ENCODE measurements at places on chromosomes 5 and 9.

- DNase-seq, result no peak
- peaks cover 5% of the 10 kb centered on the region for H3K27me3 ChIP-seq
- no peaks in the 10 kb centered on the region for H3K36me3 ChIP-seq
- no peaks in the 10 kb centered on the region for H3K4me1 ChIP-seq
- no peak overlapping the region for H3K27ac ChIP-seq
- no peak overlapping the region for H3K4me3 ChIP-seq
Observed at GRCh38 chr9:134896834-134897583, 16.4 kb downstream of the FCN2 start.

DNA sequence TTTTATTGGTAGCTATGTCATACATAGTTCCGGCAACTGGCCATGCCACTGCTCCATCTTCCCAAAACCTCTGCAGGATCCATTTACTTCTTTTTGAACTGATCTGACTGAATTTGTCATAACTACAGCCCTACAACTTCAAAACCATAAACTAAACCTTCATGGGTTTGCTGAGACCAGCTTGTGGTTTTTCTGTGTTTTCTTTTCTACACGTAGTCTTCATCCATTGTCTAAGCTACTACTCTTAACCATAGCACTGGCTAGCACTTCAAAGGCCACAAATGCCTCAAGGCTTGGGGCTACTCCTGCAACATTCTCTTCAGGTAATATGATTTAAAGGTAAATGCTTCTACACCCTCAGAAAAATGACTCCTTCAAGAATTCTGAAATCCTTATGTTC is 9.0 kb upstream of the KIF2A start:
- no peak overlapping the region for H3K4me3 ChIP-seq
- no peak for DNase-seq
- no peak overlapping the region for H3K27ac ChIP-seq
- H3K27me3 ChIP-seq, result no peaks in the 10 kb centered on the region
- H3K36me3 ChIP-seq, result no peaks in the 10 kb centered on the region
- H3K4me1 ChIP-seq, result peaks cover 21% of the 10 kb centered on the region

DNA sequence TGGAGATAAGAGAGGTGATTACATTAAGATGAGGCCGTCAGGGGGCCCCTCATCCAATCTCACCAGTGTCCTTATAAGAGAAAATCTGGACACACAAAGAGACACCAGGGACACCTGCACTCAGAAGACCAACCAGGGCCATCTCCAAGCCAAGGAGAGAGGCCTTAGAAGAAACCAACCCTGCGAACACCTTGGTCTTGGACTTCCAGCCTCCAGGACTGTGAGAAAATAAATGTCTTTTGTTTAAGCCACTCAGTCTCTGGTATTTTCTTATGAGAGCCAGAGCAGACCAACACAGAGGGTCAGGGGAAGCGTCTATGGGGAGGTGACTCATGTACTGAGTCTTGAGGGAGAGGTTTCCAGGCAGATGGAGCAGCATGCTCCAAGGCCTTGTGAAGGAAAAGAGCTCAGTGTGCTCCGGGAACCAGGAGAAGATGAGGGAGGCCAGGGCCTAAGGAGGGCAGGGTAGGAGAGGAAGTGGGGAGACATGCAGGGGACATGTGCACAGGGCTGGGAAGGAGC is 5.4 kb downstream of the PHYKPL start:
- DNase-seq, result no peak
- no peak overlapping the region for H3K4me3 ChIP-seq

DNA sequence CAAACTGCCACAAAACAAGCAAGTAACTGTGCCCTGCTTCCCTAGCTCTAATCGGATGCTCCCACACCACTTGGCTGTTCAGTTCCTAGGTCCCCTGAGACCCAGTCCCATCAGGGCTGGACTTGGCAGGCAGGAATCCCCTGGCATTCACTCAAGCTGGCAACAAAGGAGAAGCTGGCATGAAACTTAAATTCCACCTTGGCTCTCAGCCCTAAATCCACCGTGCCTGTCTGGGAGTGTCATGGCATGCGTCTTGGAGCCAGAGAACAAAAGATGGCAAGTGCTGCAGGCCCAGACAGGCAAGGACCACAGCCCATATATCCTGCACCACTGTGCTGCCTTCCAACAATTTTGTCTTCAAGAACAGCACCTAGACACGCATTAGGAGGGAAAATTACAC is 38.2 kb downstream of the ETF1 start:
- H3K36me3 ChIP-seq, result peaks cover 22% of the 10 kb centered on the region
- no peak overlapping the region for H3K27ac ChIP-seq
- no peak for DNase-seq
- no peaks in the 10 kb centered on the region for H3K27me3 ChIP-seq

GRCh38 chr5:36239370-36240293 is 2.1 kb downstream of the NADK2 start:
- H3K36me3 ChIP-seq, result no peaks in the 10 kb centered on the region
- DNase-seq, result no peak
- H3K4me1 ChIP-seq, result peaks cover 17% of the 10 kb centered on the region
- no peaks in the 10 kb centered on the region for H3K27me3 ChIP-seq
- H3K4me3 ChIP-seq, result no peak overlapping the region
- no peak overlapping the region for H3K27ac ChIP-seq

DNA sequence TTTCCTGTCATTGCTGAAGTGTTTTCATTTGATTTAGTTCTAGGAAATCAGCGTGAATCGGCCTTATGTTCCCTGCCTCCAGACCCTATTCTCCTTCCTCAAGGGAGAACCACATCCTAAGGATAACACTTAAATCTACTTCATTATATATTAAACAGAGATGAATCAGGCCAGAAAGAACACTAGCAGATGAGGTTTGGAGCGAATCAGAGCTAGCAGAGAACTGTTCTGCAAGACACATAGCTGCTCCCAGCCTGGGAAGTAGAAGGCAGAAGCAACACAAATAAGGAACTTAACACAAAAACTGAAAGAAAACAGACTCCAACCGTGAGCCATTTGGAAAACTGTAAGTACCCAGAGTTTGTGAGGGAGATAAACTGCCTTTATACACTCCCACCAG is 718.2 kb downstream of the SEMA5A start:
- no peaks in the 10 kb centered on the region for H3K27me3 ChIP-seq
- H3K4me3 ChIP-seq, result no peak overlapping the region
- no peaks in the 10 kb centered on the region for H3K36me3 ChIP-seq
- no peak overlapping the region for H3K27ac ChIP-seq
- no peaks in the 10 kb centered on the region for H3K4me1 ChIP-seq

GRCh38 chr9:4356306-4356705 is 56.4 kb upstream of the GLIS3 start:
- H3K4me3 ChIP-seq, result no peak overlapping the region
- no peaks in the 10 kb centered on the region for H3K27me3 ChIP-seq
- no peak for DNase-seq

DNA sequence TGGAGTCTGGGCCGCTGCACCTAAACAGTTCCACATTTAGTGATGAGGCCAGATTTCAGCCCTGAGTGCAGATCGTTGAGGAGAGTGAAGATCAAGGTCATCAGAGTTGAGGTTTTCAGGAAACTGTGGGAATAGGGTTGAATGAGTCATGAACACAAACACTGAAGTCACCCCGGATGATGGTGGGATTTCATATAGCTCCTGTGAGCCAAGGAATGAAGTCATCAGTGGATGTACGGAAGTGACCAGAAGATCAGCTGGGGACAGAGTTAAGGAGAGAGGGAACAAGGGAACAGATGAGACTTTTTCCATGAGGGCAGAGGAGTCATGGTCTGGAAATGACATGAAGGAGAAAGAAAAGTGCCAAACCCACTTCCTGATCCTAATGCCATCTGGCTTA is 36.5 kb downstream of the PALM2AKAP2 start:
- H3K36me3 ChIP-seq, result no peaks in the 10 kb centered on the region
- peaks cover 6% of the 10 kb centered on the region for H3K27me3 ChIP-seq
- no peak for DNase-seq
- no peak overlapping the region for H3K27ac ChIP-seq

GRCh38 chr9:90009447-90009846 is 404.6 kb downstream of the GADD45G start:
- H3K27me3 ChIP-seq, result no peaks in the 10 kb centered on the region
- H3K4me3 ChIP-seq, result no peak overlapping the region
- H3K4me1 ChIP-seq, result no peaks in the 10 kb centered on the region
- no peaks in the 10 kb centered on the region for H3K36me3 ChIP-seq

DNA sequence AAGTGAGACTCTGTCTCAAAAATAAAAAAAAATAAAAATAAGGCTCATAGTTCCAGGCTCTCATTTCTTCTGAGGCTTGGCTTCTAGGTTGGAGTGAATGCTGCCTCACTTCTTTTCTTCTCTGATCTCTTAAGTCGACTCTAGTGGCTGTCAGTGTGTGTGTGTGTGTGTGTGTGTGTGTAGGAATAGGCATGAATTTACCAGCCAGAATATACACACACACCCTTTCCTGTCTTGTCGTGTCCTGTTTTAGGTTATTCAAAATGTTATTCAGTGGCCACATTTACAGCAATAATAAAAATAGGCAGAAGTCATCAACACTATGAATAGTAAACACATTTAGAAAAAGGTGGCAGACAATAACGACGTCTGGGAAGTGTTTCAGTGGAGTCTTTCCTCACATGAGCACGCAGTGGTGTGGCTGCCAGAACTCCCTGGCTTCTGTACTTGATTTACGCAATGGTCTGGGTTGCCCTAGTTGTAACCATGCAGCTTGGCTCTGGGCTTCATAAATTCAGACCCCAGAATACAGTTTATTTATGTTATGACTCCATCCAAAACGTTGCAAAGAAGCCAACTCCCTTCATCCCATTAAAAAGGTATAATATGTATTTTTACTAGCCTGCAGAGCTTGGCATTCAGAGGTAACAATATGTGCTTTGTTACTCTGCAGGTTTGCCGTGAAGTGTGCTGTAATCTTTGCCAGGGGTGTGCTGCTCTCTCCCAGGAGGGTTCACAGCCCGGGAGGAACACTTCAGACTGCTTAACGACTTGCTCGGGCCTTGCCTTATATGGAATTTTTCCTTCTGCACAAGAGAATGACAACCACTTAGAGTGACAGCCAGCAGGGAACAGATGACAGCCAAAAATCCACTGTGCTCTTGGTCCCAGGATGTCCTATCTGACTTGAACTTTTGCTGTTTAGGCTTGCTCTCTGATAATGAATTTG is 34.4 kb upstream of the PALM2AKAP2 start:
- no peaks in the 10 kb centered on the region for H3K27me3 ChIP-seq
- no peak overlapping the region for H3K4me3 ChIP-seq
- no peaks in the 10 kb centered on the region for H3K36me3 ChIP-seq
- H3K27ac ChIP-seq, result no peak overlapping the region
- no peaks in the 10 kb centered on the region for H3K4me1 ChIP-seq

DNA sequence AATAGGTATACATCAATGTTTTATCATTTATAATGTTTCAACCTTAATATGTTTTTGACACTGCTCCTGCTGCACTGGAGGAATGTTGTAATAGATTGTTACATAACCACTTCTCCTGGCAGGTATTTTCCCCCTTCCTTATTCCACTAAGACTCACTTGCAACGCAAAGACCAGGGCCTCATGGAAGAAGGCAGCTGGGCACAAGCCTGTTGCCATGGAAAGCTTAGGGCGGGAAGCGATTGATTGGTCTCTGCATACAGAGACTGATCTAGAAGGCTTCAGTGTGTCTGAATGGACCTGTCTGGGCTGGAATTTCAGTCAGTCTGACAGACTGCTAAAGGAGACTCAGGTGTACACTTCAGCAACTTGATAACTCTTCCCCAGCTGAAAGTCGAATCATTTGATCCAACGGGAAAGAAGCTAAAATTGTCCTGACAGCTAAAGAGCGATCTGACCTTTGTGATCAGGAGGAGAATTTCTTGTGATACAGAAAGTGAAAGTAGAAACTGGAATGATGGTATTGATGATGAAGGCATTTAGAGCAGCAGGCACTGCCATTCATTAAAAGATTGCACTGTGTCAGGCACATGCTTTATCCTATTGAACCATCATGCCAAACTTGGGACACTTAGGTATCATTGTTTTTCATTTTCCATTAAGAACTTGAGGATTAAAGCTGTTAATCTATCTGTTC is 65.1 kb downstream of the GRIA1 start:
- no peak overlapping the region for H3K27ac ChIP-seq
- no peaks in the 10 kb centered on the region for H3K4me1 ChIP-seq
- no peaks in the 10 kb centered on the region for H3K36me3 ChIP-seq
- no peak for DNase-seq
- no peak overlapping the region for H3K4me3 ChIP-seq

DNA sequence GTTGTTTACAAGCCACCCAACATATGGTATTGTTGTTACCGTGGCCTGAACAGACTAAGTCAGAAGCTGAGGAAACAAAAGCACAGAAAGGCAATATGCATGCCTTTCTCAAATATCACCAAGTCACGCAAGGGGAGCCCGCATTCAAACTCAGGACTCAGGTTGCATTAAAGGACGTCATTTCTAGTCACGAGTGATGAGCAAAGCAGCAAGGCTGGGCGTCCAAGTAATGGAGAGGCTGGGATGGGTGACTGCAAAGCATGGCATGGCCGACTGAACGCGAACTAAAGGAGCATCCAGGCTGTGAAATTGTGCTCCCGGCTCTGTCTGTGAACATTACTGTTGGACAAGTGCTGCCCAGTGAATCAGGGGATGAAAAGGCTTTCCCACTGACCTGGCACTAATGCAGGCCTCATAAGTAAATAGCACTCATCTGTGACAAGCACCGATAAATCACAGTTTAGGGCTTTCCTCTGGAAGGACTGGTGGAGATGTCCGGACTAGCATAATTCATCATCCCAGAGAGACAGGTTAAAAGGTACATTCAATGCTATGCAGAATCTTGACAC is 202.8 kb downstream of the SPOCK1 start:
- H3K4me3 ChIP-seq, result no peak overlapping the region
- DNase-seq, result no peak
- no peak overlapping the region for H3K27ac ChIP-seq
- H3K36me3 ChIP-seq, result no peaks in the 10 kb centered on the region
- no peaks in the 10 kb centered on the region for H3K27me3 ChIP-seq

GRCh38 chr9:87674565-87675299 is 51.2 kb upstream of the CTSL start:
- no peaks in the 10 kb centered on the region for H3K4me1 ChIP-seq
- no peak overlapping the region for H3K27ac ChIP-seq
- H3K27me3 ChIP-seq, result no peaks in the 10 kb centered on the region
- no peak overlapping the region for H3K4me3 ChIP-seq

DNA sequence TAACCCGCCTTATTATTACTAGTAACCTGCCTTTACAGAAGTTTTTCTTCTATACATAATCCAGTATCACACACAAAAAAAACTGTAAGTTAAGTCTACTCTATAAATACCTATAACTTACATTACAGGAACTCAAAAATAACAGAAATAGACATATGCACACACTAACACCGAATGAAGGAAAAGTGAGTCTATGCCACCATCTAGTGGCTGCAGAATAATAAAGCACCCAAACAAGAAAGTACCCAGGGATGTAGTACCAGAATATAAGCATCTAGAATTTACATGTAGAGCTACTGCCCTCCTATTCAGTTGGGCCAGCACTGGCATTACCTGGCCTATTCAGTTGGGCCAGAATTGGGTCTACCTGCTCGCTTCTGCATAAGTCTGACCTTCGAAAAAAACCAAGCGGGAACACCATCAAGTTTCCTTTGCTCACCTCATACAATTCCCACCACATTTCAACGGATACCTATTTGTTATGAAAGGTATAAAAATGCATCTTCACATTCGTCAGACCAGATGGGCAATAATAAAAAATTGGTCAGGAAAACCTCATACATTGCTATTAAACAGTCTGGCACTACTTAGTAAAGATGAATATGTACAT is 4.0 kb upstream of the NIPSNAP3A start:
- no peak overlapping the region for H3K27ac ChIP-seq
- DNase-seq, result no peak
- H3K36me3 ChIP-seq, result no peaks in the 10 kb centered on the region

All from effector memory CD4-positive, alpha-beta T cell (primary cell).